ENCODE measurements at places on chromosomes 16 and 17. TPM values are rescaled to one million over a fixed set of nuclear protein-coding genes. Genes with fewer than 3 reads are reported as not detected.

Gene RBL2
- total RNA-seq = 39.1 TPM

Gene TP53TG3
- not detected for total RNA-seq

- no peak for DNase-seq
Measured at GRCh38 chr16:20704281-20704680, 6.8 kb upstream of the ACSM1 start.

Gene XYLT1
- total RNA-seq = 12.3 TPM

DNA sequence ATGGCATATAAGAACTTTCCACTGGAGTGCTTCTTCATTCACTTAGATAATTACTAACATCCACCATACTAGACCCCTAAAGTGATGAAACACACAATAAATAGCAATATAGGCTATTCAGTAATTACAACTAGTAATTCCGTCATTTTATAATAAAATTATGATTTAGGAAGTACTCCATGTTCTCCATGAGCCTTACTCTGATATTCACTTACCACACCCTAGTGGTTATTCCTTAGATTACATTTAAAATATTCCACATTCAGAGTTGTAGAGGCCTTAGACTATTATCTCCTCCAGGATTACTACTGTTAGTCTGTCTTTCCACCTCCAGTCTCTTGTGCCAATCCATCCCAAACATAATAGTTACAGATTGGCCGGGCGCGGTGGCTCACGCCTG is 62.4 kb downstream of the STH start:
- no peak for DNase-seq

DNA sequence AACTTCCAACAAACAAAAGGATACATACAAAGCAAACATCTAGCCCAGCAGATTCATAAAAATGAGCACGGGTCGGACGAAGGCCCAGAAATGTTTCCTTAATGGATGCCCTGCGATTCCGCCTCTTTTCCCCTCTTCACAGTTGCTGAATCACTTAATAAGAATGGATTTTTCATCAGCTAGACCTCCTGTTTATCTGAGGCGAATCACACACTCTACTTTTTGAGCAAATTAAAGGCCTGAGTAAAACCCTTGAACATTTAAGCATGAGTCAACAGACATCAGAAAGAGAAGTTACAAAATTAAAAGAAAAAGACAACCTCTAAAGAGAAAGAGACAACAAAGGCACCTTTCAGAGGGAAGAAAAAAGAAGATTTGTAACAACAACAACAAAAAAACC is 44.7 kb downstream of the HS3ST3A1 start:
- DNase-seq = no peak

DNA sequence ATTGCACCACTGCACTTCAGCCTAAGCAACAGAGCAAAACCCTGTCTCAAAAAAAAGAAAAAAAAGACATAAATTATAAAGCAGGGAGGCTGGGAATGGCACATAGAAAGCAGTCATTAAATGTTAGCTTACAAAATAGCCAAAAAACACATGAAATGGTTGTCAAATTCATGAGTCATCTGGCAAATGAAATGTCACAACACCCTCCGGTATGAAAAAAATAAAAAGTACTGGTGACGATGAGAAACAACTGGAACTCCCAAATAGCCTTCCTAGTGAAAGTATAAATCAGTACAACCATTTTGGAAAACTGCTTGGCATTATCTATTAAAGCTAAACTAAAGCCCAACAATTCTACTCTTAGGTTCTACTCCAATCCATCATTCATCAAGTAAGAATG is 3.5 kb upstream of the KATNB1 start:
- DNase-seq = no peak

Gene C17orf50
- total RNA-seq = not detected

DNA sequence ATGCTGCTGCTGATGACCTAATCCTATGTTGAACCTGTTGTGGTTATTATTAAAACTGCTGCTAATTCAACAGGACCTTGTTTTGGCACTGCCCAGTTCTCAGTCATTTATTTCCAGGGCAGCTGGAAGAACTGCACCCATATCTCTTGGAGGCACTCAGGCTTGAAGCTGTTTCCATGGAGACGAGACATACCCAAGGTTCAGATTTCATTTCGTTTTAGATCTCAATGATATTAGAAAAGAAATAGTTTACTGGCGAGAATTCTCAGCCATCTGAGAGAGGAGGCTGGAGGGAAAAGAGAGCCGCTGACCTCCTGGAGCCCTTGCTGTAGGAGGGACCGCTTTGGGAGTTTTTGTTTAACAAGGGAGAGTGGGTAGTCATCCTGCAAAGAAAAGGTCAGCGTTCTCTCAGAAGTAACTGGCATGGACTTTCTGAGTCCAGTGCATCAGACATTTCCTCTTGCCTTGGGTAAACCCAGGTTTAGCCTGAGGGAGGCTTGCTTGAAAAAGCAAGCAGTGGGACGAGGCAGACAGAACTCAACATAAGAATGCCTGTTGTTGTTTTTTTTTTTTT is 75.4 kb downstream of the YPEL2 start:
- DNase-seq = no peak

Gene PRDM7
- not detected for total RNA-seq

DNA sequence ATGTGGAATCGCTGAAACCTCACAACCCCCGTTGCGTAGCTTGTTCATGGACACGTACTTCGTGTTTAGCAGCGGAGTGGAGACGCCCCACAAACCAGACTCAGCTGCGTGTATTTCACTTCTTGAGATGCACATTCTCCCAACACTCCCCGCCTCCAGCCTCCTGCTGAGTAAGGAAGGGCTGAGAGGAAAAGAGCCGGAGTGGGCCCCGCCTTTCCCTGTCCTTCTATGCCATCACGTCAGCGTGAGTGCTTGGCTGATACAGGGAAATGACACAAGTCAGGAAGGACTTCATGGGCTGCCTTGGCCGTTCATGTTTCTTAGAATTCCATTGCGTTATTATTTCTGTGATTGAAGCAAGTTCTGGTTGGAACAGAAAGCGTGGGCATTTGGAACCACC is 68.6 kb upstream of the CBX4 start:
- DNase-seq = no peak

DNA sequence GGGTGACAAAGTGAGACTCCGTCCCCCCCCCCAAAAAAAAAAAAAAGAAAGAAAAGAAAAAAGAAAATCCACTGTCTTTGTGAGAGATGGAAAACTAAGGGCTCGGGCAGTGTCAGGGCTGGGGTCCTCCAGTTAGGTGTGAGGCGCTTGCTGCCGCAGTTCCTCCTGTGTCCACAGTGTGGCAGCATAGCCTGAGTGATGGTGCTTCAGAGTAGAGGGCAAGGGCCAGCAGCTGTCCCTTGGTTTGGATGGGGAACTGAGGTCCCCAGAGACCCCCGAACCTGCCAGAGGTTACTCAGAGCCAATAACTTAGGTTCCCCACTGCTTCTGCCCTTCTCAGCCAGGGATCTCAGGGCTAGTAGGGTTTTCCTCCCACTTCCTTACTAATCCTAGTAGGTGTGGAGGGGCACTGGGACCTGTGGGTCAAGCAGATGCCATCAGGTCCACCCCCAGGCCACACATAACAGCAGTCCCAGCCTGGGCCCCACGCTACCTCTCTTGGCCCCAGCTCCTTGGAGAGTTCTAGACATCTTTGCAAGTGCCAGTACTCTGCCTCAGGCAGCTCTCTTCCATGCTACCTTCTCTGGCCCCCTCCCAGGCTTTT is 7.9 kb upstream of the LLGL1 start:
- DNase-seq = peak; percentile 78

- DNase-seq = no peak
Measured at GRCh38 chr16:71915350-71915749, 20.0 kb downstream of the IST1 start.

- DNase-seq = no peak
Measured at GRCh38 chr17:83180996-83181481, 101.6 kb downstream of the METRNL start.

Gene SNX11
- 19.4 TPM for total RNA-seq

DNA sequence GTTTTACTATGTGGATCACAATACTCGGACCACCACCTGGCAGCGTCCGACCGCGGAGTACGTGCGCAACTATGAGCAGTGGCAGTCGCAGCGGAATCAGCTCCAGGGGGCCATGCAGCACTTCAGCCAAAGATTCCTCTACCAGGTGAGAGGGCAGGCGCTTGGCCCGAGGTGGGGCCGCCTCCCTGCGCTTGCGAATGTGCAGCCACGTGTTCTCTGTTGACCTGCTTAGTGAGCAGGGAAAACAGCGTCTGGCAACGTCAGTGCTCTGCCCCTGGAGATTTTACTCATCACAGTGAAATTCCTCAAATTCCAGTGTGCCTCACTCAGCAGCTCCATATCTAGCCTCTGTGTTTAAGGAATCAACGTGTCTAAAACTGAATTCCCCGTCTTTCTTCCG is 33.4 kb upstream of the CLEC18A start:
- DNase-seq = peak; percentile 22

DNA sequence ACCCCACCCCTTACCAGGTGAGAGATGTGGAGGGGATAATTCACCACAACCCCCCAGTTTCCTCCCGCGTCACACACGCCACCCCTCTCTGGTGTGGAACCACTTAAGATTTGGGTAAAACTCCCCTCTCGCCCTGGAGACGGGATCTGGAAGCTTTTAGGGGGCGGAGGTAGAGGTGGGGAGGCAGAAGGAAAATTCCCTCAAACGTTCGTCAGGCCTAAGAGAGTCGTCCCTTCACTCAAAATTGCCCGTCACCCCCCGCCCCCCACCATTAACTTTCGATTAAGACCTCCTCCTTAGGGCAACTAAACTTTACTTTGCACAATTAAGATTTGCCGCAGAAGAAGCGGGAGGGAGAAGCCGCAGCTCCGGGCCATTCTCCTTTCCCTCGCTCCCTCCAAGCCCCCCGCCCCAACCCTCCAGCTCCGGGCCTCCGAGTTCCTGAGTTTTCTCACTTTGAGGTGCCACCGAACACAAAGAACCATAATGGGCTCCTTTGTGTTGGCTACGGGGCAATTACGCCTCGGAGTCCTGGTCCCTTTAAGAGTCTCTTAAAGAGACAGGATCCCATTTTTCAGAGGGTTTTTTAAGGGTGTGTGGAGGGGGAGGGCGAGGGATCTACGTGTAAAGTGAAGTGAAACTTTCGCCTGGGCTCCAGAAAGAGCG is 985 bp upstream of the FZD2 start:
- DNase-seq = peak; percentile 43

DNA sequence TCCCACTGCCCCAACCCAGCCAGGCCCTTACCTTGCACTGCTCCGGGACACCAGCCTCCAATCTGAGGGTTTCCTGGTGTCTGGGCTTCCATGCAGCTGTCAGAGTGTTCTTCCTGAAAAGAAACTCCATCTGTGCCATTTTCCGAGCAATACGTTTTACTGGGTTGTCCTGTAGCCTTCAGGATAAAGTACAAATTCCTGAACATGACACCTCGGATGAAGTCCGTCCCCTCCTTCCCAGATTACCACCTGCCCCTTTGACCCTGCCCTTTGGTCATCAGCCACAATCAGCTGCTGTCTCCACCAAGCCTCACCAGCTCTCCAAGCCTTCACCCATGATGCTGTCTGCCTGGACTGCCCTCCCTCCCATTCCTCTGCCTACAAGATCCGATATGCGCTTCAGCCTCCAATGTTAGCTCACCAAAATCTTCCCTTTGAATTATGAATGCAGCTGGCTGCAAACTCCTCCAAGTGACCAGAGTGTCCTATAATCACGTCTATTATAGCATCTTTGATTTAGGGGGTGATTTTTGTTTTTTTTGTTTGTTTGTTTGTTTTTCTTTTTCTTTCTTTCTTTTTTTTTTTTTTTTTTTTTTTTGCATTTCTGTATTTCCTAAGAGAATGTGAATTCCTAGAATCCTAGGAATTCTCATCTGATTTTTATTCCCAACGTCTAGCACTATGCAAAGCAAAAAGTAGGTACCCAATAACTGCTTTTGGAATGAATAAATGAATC is 60.6 kb upstream of the KIFC3 start:
- DNase-seq = no peak

- DNase-seq = no peak
Measured at GRCh38 chr17:3685174-3685573, 10.8 kb downstream of the P2RX5 start.

GRCh38 chr17:5702951-5703510 is 118.7 kb upstream of the NLRP1 start:
- no peak for DNase-seq

- no peak for DNase-seq
Measured at GRCh38 chr17:76414334-76415295, 30.2 kb downstream of the SPHK1 start.

DNA sequence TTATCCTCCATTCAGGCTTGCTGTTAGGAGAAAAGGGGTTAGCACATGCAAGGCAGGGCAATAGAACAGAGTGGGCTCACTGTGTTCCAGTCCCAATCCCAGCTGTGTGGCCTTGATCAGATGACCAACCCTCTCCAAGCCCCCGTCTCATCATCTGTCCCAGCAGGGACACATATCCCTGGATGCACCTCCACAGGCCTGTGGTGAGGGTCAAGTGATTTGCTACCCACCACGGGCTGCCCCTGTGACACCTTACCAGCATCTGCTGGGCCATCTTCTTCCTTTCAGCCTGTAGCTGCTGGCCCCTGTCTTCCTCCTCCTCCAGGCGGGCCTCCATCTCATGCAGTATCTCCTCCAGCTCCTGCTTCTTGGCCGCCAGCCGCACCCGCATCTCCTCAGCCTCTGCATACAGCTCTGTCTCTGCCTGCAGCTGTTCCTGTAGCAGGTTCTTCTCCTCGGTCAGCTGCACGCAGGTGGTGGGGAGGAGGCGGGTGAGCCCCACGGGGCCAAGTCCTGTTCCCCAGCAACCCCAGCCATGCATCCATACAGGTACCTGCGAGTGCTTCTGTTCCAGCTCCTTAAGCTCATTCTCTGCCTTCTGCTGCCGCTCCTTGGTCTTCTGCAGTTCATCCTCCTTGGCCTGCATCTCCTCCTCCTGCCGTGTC is 91.3 kb downstream of the NDE1 start:
- DNase-seq = no peak

GRCh38 chr17:64339516-64340490 is 50.9 kb downstream of the PECAM1 start:
- no peak for DNase-seq

DNA sequence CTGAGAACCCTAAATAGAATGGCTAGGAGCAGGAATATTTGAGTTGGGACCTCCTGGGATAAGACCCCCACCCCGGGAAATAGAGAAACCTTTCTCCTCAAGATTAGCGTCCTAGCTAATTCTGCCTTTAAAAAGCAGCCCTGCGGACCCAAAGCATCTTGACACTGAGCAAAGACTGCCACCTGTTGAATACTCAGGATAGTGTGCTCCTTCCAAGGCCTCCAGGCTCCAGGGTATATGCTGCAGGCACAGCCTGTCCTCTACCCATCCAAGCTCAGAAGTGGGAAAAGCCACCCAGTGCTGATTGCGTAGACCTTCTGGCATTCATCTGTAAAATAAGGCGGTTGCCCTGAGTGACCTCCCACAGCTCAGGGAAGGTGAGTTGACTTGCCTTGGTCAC is 456.2 kb upstream of the DYNLRB2 start:
- DNase-seq = no peak

GRCh38 chr16:29665294-29666077 is 2.4 kb downstream of the SPN start:
- DNase-seq = no peak

All from progenitor cell of endocrine pancreas (in vitro differentiated cells).